ENCODE measurements at places on chromosomes 2 and 18. TPM values are rescaled to one million over a fixed set of nuclear protein-coding genes. Genes with fewer than 3 reads are reported as not detected.

DNA sequence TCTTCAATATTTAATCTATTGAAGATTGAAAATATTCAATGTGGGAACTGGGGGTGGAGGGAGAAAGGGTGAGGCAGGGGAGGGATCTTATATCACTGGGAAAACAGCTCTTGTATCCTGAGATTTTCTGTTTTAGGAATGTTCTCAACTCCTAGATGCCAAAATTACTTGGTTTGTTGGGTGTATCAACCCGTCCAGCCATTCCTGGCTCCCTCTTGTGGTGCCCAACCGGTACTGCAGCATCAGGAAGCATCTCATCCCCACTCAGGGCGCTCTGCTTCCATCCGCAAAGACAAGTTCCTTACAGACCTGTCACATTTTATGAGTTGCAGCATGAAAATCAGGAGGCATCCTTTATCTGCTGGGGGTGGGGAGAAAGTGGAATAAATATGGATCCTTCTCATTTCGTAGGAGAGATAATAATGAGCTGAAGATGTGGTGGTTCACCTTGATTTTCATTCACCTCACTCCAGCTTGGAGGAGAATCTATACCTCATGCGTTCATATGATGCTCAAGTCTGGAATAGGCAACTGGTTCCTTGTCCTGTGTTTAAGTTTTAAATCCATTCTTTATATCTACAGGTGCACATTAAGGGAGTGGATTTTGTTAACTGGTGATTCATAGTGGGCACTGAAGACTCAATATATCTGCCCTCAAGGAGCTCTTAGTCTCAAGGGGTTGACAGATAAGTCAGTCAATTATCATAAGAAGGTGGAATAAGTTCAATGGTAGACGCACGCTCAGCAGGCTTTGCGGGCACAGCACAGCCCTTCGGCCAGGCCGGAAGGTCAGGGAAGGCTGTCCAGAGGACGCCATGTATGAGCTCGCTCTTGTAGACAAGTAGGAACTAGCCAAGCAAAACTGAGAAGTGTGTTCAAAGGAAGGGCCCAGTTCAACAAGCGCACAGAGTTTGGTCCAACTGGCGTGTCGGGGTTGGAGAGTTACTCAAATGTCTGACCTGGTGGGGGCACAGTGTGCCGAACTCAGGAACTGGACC is 127.3 kb downstream of the RNF144A start:
- DNase-seq = peak; percentile 71

GRCh38 chr2:46171996-46172546 is 125.1 kb upstream of the EPAS1 start:
- no peak for DNase-seq

DNA sequence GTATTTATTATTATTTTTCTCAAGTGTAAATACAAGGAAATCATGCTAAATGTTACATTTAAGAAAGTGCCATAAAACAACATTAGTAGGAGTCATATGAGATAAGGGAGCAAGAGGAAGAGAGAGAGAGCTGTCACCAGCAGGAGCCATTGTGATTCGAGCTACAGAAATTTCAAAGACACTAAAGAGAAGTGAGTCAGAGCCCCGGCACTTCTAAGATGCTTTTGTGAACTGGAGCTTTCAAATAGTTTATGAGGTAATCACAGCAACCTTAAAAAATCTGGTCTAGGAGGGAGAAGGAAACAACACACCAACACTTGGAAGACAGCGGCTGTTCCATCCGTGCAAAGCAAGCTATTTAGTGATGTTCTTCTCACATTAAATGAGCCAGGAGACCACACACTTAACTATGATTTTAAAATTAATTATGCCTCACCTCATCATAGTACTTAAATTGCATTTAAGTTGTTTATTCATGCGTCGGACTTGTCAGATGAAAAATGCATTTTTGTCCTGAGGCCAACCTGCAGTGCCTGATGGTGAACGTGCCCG is 382.7 kb upstream of the SALL3 start:
- no peak for DNase-seq

- DNase-seq = peak; percentile 21
These were observed 76.0 kb downstream of the CD28 start for GRCh38 chr2:203782262-203782976.

GRCh38 chr18:21997207-21998143 is 171.9 kb upstream of the GATA6 start:
- no peak for DNase-seq

DNA sequence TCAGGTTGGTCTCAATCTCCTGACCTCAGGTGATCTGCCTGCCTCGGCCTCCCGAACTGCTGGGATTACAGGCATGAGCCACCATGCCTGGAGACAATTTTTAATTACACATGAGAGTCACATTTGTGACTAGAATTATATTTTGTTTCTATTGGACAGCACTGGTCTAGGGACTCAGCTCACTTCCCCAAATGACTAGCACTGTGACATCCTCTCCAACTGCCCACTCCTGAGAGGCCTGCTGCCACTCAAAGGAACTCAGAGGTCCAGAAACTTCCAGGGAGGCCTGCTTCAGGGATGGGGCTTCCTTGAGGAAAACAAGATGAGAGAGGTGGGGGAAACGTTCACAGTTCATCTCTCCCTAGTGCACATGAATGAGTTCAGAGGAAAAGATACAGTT is 29.5 kb downstream of the TMEM163 start:
- DNase-seq = no peak

DNA sequence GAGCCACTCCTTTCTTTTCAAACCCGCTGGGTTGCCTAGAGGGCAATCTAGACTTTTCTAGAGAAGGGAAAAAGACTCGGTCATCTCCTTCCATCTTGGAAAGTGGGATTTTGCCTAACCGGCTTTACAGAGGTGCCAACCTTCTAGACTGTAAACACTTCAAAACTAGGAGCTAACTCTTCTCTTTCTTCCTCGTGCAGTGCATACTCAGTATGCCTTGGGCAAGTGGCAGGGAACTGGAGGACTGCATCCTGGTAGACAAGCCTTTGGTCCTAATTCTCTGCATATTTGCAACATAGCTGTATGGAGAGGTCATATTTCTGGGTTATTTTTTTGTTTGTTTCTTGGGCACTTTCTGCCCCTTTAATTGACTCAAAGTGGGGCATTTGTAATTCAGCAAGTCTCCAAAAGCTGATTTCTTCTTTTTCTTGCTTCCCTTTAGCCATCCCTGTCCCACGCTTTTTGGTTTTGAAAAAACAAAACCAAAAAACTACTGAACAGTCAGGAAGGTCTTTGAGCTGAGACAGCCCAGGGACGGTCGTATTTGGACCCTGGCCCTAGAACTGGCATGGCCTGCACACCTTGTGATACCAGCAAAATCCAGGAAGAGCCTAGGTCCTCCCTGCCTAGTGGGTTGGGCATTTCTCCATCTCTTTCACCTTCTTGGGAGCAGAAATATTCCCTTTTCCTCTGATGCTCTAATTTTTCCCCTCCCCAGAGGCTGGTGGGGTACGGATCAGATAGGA is 5.8 kb upstream of the GATA6 start:
- no peak for DNase-seq

DNA sequence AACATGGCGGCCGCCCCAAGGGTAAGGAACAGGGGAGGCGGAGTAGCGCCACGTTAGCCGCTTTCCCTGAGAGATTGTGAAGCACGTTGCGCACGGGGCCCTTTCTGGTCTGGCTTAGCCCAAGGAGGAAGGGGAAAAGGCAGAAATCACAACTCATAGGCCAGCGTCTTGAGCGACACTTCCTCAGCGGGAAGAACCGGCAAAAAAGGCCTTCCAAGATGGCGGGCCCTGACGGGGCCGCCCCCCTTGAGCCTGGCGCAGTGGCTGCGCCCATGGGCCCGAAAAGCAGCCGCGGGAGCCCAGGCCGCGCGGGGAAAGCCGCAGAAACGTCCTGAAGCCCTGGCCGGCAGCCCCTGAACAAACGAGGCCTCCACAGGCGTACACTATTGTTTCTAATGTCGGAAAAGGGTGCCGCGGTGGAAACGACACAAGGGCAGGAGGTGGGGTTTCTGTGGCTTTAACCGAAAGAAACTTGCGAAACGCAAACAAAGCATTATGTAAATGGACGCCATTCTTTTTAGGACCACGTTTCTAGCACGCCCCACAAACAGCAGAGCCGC is 919 bp upstream of the PCBP1 start:
- DNase-seq = peak; percentile 56

DNA sequence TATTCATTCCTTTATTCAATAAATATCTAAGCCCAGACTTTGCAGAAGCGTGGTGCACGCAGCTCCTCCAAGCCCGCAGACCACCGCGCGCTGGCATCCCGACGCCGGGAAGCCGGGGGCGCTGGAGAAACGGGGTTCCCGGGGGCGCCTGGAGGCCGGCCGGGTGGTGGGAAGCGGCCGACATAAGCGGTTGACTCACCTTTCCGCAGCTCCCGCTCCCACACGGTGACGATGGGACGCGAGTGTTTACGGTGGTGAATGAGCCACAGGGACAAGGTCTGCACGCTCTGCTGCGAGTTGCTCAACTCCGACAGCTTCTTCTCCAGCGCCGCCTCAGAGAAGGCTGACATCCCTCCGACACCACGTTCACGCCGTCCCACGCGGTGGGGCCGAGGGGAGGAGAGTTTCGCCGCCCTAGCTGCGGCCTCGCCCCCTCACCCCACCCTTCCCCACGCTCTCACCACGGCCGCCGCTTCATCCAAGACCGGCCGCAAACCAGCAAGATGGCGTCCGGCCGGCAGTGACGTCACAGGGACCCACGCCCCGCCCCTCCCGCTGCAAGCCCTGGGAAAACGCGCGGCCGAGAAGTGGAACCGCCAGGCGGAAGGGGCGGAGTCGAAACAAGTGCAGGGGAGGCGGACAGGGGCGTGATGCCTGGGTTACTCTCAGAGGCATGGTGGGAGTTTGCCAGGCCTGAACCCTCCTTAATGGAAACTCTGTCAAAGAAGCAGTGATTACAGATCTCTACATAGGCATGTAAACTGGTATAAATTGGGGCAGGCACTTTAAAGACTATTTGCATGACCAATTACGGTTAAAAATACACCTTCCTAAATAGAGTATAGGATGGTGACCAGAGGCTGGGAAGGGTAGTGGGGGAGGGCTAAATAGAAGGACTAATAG is at the start of gene RPRD1A:
Gene RPRD1A (minus strand): TSS at position 505 of the 903 bp plus-strand sequence. CDS start 155 bp downstream, at position 350.
- DNase-seq = peak; percentile 98

DNA sequence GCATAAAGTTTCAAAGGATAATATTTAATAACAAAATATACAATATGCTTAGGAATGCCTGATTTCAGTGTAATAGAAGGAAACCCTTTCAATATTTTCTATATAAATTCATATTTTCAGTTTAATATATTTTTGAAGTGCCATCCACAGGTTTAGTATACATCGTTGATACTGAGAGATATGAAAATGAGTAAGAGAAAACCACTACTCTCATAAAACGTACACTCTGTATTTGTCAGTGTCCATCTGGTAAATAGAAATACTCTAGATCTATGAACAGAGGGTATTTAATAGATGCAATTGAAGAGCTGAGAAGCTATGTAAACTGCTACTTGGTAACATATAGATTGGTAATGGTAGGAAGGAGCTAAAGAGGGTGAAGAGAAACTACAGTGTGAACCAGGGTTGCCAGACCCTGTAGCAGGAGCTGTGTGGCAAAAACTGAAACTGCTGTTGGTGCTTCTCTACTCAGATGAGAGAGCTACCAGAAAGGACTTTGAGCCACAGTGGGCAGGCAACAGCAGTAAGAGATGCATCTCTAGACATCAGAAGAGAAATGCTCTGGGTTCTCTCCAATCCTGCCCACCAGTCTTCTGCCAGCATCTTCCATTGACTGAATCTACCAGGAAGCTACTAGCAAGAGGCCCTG is 187.4 kb downstream of the CCDC102B start:
- DNase-seq = no peak

- no peak for DNase-seq
These were observed 18.8 kb upstream of the CCDC195 start for GRCh38 chr2:224734949-224735348.

DNA sequence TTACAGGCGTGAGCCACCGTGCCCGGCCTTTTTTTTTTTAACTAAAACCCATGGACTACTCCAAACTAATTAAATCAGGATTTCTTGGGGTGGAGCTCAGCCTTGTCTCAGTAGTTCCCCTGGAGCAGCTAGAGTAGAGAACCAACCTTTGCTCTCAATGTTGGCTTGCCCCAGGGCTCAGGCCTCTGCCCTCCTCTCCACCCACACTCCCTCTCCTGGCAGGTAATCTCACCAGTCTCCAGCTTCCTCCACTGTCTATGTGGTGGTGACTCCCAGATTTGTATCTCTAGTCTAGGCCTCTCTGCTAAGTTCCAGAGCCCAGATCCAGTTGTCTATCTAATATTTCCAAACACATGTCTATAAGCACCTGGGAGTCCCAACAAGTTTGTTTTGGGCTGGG is 9.6 kb upstream of the MTA3 start:
- no peak for DNase-seq

GRCh38 chr2:30219886-30220875 is 11.2 kb upstream of the LBH start:
- no peak for DNase-seq

DNA sequence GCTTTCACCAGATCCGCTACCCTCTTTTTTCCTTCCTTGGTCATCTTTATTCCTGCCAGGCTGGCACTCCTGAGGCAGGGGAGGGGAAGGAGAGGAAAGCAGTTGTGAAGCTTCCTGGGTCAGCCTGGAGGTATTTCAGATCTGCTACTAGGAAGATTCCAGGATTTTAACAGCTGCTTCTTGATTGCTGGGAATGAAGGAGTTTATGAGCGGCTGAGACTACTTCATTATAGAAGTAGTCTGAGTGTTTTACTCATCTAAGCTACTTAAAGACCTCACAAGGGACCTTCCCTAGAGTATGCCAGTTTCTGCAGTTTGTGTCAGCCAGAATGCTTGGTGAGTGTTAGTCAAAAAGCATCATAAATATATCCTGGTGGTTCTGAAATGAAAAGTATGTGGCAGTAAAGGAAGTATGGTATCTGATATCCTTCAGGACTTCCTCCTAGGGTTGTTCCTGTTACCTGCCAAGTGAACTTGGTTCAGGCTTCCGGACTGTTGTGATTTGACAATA is 1.9 kb downstream of the TANC1 start:
- DNase-seq = no peak

- DNase-seq = no peak
These were observed 59.1 kb downstream of the REV1 start for GRCh38 chr2:99430614-99431291.

DNA sequence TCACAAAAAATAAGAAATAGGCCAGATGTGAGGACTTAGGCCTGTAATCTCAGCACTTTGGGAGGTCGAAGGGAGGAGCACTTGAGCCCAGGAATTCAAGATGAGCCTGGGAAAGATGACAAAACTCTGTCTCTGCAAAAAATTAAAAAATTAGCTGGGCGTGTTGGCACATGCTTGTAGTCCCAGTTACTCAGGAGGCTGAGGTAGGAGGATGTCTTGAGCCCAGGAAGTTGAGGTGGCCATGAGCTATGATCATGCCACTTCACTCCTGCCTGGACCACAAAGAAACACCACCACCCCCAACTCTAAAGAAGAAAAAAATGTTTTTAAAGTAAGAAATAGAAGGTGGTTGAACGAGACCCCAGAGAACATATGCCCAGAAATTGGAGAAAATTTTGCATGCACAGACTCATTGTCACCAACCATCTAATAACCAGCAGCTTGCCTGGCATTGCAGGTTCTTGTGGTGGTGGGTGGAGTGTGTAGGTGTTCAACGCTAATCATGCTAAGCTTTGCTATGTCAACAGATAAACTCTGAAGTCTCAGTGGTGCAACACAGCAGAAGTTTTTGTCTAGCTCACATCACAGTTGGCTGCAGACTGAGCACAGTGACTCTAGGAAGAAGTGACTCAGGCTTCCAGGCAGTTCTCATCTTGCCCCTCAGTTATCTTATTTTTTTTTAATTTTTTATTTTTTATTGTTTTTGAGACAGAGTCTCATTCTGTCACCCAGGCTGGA is 18.6 kb downstream of the ARL4C start:
- no peak for DNase-seq

Gene SLC4A3
- 3.3 TPM for total RNA-seq

Gene CCDC178
- total RNA-seq = 2.4 TPM

Gene CD8B
- not detected for total RNA-seq

Gene TSN
- total RNA-seq = 33.1 TPM
